ENCODE measurements at places on chromosomes 1 and 21.

- DNase-seq: no peak
These were observed 222.9 kb upstream of the AJAP1 start for GRCh38 chr1:4431491-4431890.

GRCh38 chr1:54273092-54273794 lies 73.3 kb downstream of the MRPL37 start:
- DNase-seq: peak; percentile 98

DNA sequence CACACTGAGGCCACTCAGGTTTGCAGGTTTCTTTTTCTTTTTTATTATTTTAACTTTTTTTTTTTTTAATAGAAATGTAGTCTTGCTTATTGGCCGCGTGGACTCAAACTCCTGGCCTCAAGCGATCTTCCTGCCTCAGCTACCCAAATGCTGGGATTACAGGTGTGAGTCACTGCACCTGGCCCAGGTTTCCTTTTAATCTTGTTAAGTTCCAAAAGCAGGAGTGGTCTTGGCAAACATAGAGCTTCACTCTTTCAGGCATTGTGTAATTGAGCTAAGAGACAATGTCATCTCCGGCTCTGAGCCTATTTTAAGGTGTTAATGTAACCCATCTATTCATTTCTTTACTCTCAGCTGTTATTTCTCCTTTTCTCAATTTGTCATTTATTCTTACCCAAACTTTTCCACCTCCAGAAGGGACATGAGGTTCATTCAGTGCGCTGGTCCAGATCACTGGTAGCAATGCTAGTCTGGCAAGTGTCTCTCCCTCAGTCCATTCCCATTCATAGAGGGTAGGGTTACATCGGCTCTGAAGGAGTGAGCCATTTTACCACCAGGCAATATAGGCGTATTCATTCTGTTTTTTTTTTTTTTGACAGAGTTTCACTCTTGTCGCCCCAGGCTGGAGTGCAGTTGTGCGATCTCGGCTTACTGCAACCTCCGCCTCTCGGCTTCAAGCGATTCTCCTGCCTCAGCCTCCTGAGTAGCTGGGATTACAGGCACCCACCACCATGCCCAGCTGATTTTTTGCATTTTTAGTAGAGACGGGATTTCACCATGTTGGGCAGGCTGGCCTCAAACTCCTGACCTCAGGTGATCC lies 11.3 kb upstream of the MFSD2A start:
- no peak for DNase-seq

- no peak for DNase-seq
These were observed 229.5 kb downstream of the TOMM20 start for GRCh38 chr1:234899041-234899729.

DNA sequence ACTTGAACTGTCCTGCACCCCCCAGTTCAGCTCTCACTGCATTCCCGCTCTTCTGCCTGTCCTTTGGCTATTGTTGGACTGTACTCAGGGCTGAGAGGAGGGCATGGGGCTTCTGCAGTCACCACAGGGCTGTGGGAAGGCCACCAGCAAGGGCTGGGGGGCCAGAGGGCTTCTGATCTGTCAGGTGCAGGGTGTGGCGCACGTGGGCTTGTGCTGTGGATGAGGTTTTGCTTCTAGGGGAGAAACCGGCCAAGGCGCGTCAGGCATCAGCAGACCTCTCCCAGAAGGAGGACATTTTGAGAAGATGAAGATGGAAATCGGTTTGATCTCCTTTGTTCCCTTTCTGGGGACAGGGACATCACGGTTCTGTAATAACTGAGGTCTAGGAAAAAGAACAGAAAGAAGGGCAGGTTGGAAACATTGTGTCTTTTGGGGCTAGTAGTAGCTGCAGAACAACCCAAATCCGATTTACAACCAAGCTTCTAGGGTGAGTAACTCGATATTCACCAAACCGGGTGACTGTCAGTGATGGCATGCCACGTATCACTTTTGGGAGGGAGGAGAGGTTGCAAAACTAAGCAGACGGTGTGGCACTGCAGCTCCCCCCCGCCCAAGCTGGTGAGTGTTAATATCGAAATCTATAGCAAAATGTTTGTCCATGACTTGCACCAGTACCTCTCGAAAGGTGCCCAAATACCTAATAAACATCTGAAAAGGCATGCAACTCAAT lies 40.9 kb downstream of the AGPAT3 start:
- no peak for DNase-seq

GRCh38 chr1:30039354-30040080 lies 683.9 kb downstream of the MATN1 start:
- DNase-seq: no peak
